ENCODE measurements at places on chromosomes 7 and 10.
A peak's percentile ranks its signal among the peaks of the same experiment; 100 is the strongest.

DNA sequence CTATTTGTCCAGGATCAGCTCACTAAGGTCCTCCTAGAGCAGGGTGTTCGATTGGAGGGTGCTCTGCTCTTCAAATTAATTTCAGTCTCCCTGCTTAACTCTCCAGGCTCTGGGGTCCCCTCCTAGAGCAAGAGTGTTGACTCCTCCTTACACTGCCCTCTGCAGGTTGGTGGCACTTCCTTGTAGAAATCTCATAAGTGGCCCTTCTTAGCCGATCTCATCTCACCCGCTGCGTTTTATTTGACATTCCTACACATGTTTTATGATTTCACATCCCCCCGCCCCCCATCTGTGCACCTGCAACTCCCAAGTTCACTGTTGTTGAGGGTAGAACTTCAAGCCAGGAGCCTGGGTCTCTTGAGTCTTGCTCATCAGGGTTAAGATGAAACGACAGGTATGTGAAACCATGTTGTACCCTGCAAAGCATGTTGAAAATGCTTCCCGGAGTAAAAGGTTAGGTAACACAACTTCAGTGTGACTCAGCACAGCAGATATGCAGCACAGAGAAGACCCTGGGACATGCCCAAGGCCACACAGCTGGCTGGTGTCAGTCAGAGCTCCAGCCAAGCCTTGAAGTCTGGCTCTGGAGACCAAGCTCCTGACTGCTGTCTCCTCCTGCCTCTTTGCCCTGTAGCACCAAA is 171.2 kb downstream of the PRKAG2 start:
- peak; percentile 13 for DNase-seq

DNA sequence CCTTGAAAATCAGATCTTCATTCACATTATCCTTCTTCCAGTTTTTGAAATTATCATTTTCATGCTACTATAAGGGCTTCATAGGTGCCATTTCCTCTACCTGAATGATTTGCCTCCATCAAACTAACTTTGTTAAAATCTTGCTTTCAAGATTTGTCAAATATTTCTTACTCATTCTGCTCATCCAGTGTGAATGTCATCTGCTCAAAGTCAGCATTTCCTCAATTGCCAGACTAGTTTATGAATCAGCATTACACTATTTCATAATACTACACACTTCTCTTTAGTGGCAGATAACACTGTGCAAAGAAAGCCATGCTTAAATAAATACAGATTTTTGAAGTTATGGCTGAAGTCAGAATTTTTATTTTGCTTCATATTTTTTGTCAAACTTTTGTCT is 21.3 kb upstream of the LIPF start:
- DNase-seq: no peak

DNA sequence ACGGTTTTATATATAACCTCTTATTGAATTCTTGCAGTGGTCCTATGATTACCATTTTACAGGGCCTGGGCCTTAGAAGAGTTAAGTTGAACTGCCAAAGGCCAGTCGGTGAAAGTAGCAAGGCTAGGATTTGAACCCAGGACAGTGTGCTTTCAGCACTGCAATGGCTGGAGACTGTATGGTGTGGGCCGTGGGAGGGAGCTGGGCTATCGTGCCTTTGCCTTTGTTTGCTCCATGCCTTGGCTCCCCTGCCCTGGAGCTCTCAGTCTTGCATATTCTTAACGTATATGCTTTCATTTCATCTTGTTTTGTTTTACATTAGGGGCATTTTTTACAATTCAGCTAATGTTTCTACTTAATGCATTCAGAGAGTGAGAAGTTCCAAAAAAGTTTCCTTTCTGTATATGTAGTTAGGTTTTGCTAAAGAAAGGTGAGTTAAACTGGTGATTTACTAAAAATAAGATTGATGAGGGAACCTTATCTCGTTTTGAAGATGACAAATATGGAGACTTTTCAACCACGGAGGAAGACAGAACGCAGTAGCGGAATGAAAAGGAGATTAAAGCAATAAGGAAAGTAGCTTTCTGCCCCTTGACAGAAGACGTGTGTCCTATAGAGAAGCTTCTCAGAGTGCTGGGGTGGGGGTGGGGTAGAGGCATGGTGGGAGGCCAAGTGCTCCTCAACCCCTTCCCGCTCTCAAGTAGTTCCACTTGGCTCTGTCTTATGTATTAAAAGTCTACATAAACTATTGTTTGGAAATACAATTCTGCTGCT is 82.5 kb downstream of the RTKN2 start:
- DNase-seq: no peak

GRCh38 chr7:150410131-150410530 is 31.0 kb downstream of the ZNF775 start:
- no peak for DNase-seq

DNA sequence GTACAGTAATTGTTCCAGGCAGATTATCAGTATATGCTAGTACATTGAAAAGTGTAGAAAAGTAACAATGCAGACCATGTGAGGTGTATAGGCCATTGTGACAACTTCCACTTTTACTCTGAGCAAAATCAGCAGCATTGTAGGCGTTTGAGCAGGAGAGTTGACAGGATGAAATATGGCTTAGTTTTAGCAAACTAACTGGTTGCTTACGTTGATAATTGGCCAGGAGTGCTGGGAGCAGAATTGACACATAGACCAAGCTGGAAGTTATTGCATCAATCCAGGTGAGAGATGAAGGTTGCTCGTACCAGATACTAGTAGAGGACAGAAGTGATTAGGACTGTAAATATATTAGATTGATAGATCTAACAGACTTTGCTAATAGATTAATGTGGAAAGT is 46.0 kb downstream of the LCOR start:
- DNase-seq: no peak

- DNase-seq: no peak
Observed at GRCh38 chr7:157312941-157313340, 23.9 kb upstream of the DNAJB6 start.

DNA sequence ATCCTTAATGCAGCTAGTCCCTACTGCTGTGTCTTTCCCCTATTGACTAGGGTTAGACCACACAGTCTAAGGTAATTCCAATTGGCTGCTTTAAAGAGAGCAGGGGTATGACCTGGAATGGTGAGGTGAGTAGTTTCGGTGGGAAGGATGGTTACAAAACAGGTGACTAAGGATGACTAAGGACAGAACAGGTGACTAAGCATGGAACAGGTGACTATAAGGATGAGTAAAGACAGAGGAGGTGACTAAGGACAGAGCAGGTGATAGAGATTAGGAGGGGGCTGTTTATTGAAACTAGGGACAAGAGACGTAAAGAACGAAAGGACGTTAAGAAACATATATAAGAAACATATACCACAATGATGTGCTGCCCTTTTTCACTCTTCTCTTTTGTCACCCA is 145.1 kb upstream of the TMEM106B start:
- no peak for DNase-seq

GRCh38 chr10:62047960-62048383 is 146.5 kb downstream of the ARID5B start:
- peak; percentile 51 for DNase-seq

GRCh38 chr10:119153661-119154060 is 11.9 kb downstream of the SFXN4 start:
- DNase-seq: no peak

GRCh38 chr10:129955601-129956285 is 8.3 kb downstream of the EBF3 start:
- no peak for DNase-seq

DNA sequence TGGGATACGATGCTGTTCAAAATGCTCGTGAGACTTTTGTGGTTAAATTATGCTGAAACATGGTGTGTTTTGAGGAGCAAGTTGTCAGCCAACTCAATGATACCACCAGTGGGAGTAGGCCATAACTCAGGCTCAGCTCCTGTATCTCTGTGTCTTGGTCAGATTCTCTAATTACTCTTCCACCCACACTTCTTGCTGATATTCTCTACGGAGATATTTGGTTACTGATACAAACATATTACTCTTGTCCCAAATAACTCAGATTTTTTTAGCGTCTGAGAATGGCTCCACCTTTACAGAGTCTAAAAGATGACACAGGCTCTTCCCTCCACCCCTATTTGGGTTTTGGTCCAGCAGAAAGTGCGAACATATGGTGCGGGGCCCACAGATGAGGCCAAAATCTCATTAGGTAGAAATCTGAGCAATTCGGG is 168.9 kb downstream of the PKD1L1 start:
- DNase-seq: no peak

DNA sequence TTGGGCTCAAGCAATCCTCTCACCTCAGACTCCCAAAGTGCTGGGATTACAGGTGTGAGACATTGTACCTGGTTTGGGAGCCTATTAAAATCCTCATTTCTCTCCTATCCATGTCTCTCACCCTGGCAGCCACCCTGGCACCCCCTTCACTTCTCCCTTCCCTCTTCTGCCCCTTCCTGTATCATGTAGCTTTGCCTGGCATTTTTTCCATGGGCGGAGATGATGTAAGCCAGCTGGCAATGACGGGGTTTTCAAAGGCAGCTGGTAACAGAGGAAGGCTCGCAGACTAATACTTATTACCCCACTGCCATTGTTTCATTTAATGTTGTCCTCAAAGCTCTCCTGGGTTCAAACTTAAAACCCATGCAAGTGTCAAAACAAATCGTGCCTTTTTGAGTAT is 61.9 kb downstream of the RGS10 start:
- DNase-seq: no peak

- DNase-seq: no peak
Observed at GRCh38 chr10:61503051-61503450, 49.9 kb upstream of the TMEM26 start.

GRCh38 chr10:94046098-94046497 is 52.4 kb downstream of the PLCE1 start:
- no peak for DNase-seq

GRCh38 chr7:104664648-104665047 is 336.2 kb downstream of the LHFPL3 start:
- DNase-seq: no peak

GRCh38 chr10:112946649-112947048 is 3.4 kb upstream of the TCF7L2 start:
- DNase-seq: no peak

GRCh38 chr10:96370584-96371157 is 11.9 kb upstream of the OPALIN start:
- peak; percentile 18 for DNase-seq

DNA sequence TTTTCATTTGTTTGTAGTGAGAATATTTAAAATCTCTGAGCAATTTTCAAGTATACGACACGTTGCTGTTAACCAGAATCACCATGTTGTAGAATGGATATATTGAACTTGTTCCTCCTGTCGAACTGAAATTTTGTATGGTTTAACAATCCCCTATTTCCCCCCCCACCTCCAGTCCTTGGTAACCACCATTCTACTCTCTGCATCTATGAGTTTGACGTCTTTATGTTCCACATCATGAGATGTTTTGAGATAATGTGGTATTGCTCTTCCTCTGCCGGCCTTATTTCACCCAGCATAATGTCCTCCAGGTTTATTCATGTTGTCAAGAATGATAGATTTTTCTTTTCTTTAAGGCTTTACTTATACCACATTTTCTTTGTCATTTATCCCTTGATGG is 17.4 kb upstream of the PRKCQ start:
- DNase-seq: no peak

- no peak for DNase-seq
Observed at GRCh38 chr10:3873728-3874461, 88.9 kb upstream of the KLF6 start.

DNA sequence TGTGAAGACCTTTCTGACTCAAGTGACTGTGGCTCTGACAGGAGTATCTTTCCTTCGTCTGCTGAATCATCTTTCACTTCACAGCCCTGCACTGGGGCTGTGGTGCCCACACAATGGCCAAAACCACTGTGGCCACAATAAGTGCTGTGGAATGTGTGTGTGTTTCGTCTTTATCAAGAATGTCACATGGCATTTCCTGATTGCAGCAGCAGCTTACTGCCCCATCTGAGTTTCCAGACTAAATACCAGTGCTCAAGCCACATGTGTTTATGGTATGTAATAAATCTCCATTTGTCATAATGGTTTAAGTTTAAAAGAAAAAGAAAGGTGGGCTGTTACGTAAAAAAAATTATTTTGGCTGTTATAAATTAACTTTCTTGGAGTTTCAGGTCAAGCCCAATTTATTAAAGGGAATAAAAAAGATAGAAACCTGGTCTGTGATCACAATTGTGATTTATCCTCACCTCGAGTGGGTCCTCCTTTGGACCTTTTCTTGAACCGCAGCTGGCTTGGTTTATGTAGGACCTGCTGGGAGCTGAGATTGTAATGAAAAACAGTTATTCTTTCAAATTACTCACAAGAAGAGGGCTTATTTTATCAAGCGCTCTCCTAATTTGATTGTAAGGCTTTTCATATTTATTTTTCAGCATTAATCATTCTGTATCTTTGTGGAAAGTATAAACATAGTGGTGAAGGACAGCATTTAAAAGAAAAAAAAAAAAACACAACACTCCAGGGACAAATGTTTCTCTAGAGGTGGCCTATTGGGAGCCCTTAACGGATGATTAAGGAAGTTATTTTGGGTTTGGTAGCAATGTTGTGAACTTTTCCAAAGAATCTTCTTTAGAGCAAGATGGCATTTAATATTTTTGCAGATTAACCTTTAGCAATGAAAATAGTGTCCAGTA is 116.2 kb downstream of the LRMDA start:
- DNase-seq: no peak
